ENCODE measurements at places on chromosomes 6 and 20.

DNA sequence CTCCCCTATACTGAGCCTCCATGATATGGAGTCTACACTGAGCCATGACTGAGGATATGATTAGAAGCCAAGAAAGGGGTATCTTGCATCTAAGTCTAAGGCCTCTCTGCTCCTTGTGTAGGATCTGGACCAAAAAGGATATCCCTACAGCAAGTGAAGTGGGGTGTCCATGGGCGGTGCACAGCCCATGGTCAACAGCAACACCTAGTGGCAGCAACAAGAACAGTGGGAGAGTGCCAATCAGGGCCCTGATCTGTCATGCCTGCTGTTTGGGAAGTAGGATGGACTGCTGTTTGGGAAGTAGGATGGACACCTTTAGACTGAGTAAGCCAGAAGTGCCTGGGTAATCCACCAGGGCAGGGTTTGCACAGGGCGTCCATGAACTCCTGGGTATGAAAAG, 22.4 kb downstream of the PTGIS start:
- no peak for DNase-seq

- no peak for DNase-seq
Observed at GRCh38 chr6:119749335-119749734, 399.8 kb upstream of the MAN1A1 start.

DNA sequence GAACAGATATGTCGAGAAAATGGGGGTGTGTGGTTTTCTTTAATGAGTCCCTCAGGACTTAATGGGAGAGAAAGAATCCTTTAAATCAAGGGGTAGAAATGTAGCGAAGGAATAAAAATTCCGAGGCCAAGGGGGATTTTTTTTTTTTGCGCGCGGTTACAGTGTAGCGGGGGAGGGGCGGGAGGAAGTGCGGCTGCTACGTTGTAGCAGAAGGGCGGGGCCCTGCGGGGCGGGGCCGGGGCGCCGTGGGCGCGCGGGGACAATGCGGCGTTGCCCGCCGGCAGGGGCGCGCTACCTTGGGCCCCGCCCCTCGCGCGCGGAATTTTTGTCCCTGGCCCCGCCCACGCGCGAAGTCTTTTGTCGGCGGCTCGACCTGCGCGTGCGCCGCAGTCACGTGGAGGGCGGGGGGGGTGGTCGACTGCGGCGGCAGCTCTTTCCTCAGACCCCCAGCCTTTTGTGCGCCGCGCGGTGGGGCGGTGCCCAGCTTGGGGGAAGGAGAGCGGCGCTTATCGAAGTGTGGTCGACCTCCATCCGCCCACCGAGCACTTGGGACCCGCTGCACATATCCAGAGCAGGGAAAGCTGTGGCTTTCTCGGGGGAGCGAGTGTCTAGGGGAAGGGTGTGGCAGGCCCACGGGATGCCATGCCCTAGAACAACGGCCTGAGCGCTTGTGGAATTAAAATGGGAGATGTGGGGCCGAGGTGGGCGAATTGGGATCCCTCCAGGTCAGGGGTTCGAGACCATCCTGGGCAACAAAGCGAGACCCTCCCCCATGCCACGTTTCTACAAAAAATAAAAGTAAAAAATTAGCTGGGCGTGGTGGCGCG, 1.3 kb downstream of the TUBB start:
- DNase-seq: peak; percentile 93

DNA sequence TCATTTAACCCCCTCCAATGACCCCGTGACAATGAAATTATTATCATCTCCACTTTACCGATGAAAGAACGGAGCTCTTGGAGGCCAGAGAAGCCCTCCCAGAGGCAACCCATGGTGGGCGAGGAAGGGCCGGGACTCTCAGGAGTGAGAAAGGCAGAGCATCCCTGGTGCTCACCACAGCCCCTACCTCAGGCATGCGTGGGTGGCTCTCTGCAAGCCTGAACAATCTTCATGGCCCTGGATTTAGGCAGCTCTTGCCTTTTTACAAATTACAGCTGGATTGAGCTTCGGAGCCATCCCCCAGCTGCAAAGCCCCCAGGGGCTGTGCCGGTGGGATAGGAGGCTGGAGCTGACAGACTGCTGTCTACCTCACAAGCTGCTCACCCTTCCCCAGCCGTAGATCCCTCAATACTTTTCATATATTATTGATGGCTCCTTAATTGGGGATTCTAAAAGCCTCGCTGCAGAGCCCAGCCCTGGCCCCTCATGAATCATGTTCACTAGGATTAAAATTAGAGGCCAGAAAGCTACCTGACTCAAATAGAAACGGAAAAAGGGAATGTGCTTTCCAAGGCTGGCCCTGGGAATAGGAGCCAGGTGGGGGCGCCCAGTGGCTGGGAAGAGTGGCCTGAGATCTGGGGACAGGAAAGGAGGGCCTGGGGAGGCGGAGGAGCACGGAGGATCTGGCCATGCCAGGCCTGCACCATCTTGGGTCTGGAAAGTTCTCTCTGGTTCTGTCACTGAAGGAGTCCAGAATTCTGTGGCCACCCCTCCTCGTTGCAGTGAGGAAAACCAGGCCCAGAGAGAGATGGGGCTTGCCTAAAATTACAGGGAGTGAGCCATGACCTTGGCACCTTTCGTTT, 29.1 kb downstream of the CPNE5 start:
- DNase-seq: no peak

GRCh38 chr20:22719167-22719591, 134.8 kb upstream of the FOXA2 start:
- no peak for DNase-seq

DNA sequence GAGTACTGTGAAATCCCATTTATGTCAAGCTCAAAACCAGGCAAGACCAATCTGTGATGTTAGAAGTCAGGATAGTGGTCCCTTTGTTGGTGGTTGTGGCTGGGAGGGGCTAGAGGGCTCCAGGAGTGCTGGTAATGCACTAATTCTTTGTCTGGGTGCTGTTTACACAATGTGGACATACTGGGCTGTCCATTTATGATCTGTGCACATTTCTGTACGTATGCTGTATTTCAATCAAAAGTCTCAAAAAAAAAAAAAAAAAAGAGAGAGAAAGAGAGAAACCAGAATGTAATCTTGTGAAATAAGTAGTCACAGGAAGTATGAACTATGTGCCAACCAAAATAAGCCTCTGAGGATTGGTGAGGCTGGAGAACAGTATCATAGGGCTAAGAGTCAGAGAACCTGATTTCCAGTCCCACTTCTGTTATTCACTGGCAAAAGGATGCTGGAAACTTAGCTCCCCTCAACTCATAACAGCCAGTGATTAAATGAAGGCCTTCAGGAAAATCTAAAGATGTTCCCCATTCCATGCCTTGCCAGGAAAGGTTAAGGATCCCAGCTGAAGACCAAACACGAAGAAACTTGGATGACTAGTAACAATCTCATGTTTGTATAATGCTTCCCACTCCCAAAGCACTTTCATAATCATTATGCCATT, 19.6 kb upstream of the TRAM2 start:
- DNase-seq: no peak

DNA sequence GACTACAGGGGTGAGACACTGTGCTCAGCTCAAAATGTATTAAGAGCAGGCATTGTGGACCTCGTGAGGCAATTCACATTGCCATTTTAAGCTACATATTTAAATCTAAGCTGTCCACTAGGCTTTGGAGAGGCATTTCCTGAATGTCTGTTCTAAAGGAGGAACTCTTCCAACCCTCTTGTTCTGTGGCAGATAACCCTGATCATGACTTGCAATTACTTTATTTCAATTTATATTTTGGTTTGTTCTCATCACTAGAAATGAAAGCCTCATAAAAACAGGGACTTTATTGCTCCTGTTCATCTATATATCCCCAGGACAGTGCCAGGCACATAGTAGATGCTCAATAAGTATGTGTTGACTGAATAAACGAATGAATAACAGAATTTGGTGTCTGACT, 84.0 kb upstream of the SALL4 start:
- no peak for DNase-seq

DNA sequence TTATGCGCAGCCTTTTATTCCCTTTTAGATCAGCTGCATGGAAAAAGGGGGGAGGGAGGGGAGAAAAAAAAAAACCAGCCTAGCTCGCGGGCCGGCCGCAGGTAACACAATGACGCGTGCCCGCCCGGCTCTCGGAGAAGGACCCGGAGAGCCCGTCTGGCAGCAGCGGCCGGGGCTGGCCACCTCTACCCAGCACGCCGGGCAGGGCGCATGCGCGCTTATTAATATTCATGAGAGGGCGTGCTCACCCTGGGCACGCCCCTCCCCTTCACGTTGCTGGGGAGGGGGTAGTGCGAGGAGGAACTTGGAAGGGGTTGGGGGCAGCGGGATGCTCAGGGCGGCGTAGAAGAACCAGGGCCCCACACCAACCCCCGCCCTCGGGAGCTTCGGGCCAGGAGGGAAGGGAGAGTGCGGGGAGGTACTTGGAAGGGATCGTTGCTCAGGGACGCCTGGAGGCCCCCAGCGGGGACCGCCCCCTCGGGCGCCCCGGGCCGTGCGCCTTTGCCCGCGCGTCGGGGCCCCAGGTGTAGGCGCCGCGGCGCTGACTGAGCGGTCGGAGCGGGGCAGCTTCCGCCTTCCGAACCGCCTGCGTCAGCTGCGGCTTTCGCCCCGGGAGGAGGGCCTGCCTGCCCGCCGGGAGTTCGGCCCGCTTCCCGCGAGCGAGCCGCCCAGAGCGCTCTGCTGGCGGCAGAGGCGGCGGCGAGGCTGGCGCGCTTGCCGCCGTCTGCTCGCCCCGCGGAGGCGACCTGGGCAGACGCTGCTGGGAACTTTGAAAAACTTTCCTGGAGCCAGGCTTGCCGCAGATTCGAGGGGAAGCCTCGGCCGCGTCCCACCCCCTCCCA, at the start of gene JAG1:
TSS of gene JAG1 (minus strand) at position 158 of the 842 bp plus-strand sequence. CDS start 469 bp downstream, outside the sequence.
- no peak for DNase-seq

GRCh38 chr6:44959651-44960050, 368.5 kb upstream of the RUNX2 start:
- DNase-seq: no peak

- DNase-seq: no peak
Observed at GRCh38 chr6:26500102-26500501, at the start of gene BTN1A1. Gene BTN1A1 (plus strand): TSS chr6:26500303. CDS start chr6:26501287, 984 bp downstream.

- peak; percentile 11 for DNase-seq
Observed at GRCh38 chr20:37095108-37095598, 644 bp downstream of the RBL1 start.

DNA sequence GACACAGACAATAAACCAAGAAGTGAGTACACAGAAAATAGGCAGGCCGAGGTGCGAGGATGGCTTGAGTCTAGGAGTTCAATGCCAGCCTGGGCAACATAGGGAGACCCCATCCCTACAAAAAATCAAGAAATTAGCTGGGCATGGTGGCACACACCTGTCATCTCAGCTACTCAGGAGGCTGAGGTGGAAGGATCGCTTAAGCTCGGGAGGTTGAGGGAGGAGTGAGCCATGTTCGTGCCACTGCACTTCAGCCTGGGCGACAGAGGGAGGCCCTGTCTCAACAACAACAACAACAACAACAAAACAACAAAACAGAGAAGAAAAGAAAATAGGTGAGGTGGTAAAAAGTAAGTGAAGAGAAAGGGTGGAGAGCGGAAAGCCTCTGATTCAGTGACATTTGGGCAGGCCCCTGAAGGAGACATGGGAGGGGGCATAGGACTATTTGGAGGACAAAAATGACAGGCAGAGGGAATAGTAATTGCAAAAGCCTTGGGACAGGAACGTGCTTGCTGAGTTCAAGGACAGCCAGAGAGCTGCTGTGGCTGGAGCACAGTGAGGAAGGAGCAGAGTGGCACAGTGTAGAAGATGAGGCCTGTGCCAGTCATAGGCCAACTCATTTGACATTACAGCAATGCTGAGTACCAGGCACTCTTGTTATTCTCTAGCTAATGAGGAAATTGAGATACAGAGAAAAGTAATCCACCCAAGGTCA, 160.6 kb downstream of the VEGFA start:
- DNase-seq: no peak

- DNase-seq: no peak
Observed at GRCh38 chr6:164379795-164380194, 929.6 kb downstream of the C6orf118 start.

- DNase-seq: no peak
Observed at GRCh38 chr6:3377536-3378397, 79.1 kb downstream of the SLC22A23 start.

GRCh38 chr20:33320006-33320405, 37.0 kb downstream of the BPIFB1 start:
- no peak for DNase-seq

DNA sequence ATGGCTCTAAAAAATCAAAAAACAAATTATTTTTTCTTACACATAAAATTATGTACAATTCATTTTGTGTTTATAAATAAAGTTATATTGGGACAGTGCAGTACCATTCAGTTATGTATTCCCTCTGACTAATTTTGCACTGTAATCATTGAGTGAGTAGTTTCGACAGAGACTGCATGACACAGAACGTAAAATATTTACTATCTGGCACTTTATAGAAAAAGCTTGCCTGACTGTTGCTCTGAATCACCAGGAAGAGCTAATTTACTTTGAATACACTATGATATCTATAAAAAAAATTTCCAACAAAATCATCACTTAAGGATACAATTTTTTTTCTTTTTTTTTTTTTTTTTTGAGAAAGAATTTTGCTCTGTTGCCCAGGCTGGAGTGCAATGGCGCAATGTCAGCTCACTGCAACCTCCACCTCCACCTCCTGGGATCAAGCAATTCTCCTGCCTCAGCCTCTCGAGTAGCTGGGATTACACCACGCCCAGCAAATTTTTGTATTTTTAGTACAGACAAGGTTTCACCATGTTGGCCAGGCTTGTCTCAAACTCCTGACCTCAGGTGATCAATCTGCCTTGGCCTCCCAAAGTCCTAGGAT, 11.0 kb upstream of the KHDC1L start:
- no peak for DNase-seq

DNA sequence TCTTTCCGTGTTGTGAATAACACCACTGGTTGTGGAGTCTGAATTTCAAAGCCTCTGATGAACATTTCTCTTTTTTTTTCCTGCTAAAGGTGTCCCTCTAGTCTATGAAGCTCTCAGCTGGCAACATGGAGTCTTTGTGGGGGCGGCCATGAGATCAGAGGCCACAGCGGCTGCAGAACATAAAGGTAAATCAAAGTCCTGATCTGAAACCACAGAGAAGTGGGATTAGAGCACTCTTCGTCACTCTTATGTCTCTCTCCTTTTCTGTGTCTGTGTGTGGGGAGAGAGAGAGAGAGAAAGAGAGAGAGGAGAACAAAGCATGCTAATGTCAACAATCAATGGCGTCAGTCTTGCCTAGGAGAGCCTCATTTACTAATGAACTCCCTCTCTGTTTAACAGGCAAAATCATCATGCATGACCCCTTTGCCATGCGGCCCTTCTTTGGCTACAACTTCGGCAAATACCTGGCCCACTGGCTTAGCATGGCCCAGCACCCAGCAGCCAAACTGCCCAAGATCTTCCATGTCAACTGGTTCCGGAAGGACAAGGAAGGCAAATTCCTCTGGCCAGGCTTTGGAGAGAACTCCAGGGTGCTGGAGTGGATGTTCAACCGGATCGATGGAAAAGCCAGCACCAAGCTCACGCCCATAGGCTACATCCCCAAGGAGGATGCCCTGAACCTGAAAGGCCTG, 4.2 kb downstream of the PCK1 start:
- DNase-seq: no peak
